GM04504 (cell line): ENCODE measurements at places on chromosomes 4 and X.
A peak's percentile ranks its signal among the peaks of the same experiment; 100 is the strongest.

DNA sequence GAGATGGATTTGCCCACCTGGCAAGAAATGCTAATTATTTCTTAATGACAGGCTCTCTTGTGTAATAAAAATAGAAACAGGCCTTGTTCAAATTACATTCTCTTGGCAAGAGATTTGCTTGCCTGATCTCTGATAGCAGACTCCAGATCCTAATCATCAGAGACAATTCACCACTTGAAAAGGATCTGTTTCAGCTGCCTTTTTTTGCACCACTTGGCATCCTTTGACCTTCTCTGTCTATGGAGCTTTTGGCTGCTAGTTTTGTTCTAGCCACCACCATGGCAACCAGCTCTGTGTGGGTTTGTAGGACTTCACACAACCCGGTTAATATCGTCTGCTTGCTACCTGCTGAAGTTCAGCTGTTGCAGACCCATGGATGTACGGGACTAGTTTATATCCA is 241.1 kb upstream of the TLL1 start:
- no peak for DNase-seq

DNA sequence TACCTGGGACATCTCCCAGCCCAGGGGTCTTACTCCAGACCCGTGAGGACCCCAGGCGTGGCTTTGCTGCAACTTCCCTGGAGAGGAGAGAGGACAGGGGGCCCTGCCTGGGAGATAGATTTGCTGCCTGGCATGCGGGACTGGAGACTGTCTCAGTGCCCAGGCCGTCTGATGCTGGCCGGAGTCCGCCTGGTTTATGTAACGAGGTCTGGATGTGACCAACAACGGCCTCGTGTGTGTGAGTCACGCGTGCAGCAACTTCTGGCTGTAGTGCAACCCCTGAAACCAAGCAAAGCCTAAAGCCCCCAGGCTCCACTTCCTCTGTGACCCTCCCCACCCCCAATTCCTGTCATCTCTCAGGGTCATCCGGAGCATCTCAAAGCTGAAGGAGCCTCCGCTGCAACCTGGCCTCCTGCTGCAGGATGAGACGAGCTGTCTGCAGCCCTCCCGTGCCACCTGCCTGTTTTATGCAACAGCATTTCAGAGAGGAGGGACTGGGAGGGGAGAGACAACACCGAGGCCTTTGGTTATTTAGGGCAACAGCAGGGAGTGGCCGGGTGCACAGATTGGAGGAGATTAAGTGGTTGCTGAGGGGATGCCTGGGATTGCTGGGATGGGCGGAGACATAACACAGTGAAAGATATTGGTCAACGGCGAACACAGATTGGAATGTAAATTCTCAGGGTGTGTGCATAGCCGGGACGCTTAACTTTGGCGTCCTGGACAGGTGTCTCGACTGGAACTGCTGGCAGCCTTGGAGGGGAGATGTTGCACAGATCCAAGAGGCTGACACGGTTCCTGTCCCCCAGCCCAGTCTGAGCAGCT is 16.0 kb downstream of the XG start:
- DNase-seq, result peak; percentile 48

- DNase-seq, result no peak
Measured at GRCh38 chr4:53101191-53101581, 239.1 kb downstream of the RASL11B start.

DNA sequence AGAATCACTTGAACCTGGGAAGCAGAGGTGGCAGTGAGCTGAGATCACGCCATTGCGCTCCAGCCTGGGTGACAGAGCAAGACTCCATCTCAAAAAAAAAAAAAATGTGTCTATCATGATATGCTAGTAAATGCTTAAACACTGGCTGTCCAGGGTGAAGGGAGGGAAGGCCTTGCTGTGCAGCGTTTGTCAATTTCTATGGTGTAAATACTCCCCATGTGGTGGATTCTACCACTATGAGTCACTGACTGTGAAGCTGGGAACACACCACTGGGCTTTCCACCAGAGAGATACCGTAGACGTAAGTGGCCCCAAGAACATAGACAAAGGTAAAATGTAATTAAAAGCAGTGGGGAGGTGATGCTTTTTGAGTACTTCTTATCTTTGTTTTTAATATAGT is 51.3 kb upstream of the LEF1 start:
- no peak for DNase-seq

DNA sequence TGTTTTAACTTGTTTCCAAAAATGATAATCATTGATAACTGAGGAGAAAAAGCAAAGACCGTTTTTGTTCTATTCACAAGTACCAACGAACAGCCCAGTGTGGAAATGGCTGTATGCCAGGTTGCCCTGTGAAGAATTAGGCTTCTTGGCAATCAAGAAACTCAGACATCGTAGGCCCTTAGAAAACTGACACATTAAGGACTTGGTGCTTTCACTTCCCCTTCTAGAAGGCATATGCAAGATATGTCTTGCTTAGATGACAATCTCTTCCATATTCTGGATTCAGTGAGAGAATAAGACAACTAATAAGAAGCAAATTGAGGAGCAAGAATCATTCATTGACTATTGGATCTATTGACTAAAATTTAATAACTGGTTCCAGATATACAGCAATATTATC is 56.6 kb downstream of the ANAPC10 start:
- DNase-seq, result no peak

GRCh38 chrX:50167366-50167765 is 33.4 kb downstream of the AKAP4 start:
- DNase-seq, result no peak

DNA sequence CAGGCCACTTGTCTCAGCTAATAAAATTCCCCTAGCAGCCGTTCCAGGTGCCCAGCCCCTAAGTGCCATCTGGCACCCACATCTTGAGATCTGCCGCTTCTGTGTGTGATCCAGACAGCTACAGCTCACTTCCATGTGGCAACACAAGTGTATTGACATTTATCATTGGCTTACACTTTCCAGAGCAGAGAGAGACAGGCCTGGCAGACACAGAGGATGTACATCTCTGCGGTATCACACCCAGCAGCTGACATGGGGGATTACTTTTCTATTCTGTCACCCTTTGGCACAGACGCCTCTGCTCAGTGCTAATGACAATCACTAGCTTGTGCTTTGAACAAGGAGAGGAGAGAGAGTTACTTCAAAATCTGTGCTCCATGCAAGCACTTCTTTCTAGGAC is 195.9 kb downstream of the KDR start:
- no peak for DNase-seq

DNA sequence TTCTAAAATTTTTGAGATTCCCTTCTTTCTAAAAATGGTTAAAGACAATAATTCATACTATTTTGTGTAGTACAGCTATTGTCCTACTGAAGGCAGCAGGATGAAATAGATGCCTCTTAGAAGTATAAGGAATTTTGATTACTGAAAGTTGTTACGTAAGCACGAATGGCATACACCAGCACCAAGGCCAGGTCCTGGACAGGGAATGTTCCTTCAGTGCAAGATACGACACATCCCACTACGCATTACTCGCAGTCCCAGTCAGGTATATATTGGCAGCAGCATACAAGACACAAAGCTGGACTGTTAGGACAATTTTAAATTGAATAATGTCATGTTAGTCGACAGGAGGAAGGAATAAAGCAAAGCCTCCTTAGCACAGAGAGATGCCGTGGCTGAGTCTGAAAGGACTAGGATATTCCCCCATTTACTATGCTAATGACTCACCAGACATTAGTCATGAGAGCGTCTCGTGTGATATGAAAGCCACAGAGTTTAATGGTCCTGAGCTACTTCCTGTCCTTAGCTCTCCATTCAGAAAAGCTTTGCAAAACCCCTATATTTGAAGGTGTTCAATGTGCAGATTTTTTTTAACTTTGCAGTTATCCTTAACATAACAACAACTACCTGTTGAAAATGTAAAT is 504.3 kb downstream of the FAM133A start:
- DNase-seq, result no peak

GRCh38 chr4:153001626-153002025 is 65.5 kb downstream of the FHDC1 start:
- no peak for DNase-seq

DNA sequence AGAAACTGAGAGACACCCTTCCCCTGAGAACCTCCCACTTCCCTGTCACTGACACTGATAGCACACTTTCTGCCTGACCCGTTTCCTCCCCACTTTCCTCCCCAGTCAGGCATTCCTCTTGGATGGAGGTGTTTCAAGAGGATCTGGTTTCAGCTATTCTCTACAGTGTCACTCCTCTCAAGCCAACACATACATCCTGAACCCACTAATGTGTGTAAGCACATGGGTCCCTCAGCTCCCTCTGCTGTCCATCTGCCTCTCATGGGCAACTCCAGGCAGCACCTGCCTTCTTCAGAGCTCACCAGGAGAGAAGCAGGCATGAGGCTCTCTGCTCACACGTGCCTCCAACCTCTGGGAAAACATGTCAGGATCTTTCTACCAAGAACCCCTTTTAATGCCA is 207.6 kb downstream of the NAF1 start:
- no peak for DNase-seq

- no peak for DNase-seq
Measured at GRCh38 chr4:22235698-22236097, 280.2 kb downstream of the ADGRA3 start.

- peak; percentile 45 for DNase-seq
Measured at GRCh38 chrX:68433155-68433980, at the start of gene OPHN1. Gene OPHN1 (minus strand): TSS chrX:68433495. CDS start chrX:68433020, 475 bp downstream.

DNA sequence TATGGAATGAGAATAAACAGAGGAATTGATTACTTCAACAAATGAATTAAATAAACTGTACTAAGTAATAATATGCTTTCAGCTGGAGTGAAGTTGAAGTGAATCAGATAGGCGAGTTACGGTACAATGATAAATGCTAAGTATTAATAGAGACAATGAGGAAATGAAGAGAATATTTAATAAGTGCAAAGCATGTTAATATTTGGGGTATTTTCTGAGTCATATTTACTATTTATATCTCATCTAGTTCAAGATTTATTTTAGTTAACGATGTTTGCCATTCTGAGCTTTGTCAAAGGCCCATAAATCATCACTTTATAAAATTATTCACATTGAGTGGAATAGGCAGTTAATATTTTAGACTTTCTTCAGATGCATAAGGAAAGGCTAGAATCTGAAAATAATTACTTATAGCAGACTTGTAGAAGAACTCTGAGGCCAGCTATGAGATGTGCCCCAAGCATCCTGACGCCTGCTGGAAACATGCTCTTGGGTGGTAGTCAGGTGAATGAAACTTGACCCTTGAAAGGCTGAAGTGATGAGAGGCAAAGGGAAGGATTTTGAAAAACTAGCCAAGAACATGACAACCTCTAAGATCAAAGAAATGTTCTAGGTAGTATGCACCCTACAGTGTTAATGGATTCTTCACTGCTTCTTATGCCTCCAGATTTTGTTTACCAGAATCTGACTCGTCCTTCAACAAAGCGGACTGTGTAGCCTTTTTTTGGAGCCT is 133.8 kb upstream of the STIM2 start:
- DNase-seq, result no peak

DNA sequence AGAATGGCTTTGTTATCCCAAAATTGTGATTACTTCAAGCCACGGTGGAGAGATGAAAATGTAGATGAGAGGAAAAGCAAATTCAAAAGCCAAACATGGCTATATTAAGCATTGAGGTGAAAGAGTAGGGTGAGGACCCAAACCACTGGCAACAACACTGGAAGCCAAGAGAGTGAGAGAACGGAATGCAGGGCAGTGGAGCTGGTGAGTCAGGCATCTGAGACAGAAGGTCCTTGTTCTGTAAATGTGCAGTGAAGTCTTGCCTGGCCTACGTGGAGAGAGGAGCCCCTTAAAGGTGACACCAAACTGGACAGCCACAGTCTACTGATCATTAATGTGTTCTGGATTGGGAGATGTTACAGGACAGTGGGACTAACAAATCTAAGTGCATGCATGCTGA is 22.8 kb upstream of the SEC24B start:
- DNase-seq, result no peak
